Iris pigment epithelial cell (primary cell): ENCODE measurements at places on chromosomes 13 and 19.
A peak's percentile ranks its signal among the peaks of the same experiment; 100 is the strongest.

GRCh38 chr13:51590231-51590970 lies 6.1 kb downstream of the WDFY2 start:
- DNase-seq: no peak

DNA sequence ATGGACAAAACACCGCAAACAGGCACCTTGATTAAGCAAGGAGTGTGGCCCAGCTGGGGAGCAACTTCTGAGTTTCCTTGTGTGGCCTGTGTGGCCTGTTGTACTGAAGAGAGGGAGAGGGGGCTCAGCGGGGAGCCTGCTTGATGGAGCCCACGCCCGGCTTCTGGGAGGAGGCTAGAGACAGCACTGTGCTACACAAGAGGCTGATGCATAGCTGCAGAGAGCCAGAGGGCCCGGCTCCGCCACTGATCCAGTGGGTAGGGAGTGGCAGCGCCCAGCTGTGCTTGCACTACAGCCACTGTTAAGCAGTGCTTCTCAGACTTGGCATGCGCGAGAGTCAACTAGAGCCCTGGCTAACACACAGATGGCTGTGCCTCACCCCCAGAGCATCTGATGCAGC lies 19.0 kb downstream of the LYL1 start:
- no peak for DNase-seq

- DNase-seq: no peak
These were observed 14.9 kb upstream of the FEM1A start for GRCh38 chr19:4776436-4777211.

DNA sequence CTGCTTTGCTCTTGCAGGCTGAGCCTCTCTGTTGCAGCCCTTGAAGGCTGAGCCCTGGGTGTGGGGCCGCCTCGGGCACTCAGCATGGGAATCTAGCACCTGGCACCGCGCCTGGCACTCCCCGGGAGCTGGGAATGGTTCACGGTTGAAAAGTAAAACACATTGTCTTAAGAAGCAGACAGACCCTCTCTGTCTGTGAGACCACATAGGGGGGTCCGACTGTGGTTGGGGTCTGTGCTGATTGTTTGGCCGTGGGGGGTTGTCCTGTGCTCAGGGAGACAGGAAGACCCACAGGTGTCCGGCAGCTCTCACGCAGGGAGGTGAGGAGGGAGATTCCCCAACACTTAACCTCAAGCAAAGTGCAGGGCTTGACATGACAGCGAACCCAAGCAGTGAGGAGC lies 64.8 kb downstream of the SOX1 start:
- no peak for DNase-seq

DNA sequence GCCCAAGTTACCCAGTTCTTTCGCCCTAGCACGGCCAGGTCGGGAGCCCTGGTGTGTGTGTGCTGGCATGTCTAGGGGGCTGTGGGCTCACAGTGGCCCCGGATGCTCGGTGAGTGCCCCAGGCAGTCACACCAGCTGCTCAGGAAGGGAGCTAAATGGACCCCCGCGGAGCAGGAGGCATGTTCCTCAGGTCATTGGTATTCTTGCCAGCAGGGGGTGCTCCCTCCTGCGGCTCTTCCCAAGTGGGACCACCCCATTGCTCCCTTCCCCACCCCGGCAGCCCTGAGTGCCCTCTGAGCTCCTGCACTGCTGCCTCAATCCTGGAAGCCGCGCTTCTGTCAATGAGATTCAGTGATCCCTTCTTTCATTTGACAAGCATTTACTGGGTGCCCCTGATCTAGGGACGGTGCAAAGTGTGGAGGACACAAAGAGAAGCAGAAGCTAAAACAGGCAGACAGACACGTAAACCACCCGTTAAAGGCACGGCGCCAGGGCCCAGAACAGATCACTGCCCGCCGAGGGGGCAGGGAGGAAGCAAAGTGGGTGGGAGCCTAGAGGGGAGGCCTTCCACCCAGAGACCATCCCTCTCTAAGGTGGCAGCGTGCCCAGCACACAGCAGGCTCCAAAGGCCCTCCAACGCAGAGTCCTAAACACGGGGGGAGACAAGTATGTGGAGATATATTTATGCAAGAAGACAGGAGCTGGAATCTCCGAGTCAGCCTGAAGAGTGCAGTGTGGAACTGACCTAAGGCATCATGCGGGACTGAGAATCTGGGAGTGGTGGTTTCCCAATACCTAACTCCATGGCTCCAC lies 5.2 kb upstream of the ADPRHL1 start:
- DNase-seq: peak; percentile 16
